ENCODE measurements at places on chromosomes 4 and X.

DNA sequence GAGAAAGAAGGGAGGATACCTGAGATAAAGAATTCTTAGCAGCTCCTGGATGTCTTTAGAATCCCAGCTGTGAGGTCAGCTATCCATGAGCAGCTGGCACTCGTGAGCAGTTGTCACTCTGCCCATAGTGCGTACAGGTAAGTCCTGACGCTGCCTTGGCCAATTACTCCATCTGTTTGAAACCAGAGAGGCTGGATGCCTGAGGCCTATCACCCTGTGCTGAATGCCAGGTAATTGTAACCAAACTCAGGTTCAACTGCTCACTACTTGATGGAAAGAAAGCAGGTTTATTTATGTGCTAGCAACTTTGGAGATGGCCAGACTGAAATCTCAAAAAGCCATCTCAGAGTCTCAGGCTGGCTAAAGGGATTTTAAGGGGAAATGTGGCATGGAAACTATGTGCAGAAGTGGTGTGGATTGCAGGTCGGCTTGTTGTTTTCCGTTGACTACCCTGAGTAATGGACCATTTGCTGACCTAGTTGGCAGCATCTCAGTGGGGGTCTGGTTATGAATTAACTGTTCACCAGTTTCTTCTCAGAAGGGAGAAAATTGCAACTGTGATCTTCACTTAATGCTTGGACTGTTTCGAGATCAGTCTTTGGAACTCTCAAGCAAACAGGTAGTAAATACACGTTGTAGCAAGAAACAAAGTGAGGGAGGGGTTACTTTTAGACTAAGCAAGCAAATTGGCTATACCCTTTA, 1614.0 kb upstream of the PCDH10 start:
- no peak for DNase-seq

- no peak for DNase-seq
These were observed 411.2 kb downstream of the DTHD1 start for GRCh38 chr4:36692586-36692985.

DNA sequence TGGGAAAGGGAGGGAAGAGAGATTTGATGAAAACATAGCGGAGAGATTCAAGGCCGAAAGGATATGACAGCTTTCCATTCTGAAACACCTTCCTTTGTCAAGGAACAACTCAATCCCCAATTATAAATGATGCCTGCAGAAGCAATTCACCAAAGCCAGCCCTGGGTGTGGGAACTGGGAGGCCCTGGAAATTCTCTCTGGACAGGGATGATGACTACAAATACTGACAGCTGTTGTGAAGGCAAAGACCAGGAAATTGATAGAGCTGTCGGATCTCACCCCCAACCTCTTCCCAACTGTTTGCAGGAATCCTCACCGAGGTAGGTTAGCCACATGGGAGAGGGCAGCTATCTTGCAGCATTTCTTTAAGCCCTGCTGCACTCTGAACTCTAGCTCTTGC, 54.3 kb downstream of the CCDC149 start:
- DNase-seq: no peak

GRCh38 chrX:14497184-14497666, 32.1 kb upstream of the GLRA2 start:
- peak; percentile 31 for DNase-seq

DNA sequence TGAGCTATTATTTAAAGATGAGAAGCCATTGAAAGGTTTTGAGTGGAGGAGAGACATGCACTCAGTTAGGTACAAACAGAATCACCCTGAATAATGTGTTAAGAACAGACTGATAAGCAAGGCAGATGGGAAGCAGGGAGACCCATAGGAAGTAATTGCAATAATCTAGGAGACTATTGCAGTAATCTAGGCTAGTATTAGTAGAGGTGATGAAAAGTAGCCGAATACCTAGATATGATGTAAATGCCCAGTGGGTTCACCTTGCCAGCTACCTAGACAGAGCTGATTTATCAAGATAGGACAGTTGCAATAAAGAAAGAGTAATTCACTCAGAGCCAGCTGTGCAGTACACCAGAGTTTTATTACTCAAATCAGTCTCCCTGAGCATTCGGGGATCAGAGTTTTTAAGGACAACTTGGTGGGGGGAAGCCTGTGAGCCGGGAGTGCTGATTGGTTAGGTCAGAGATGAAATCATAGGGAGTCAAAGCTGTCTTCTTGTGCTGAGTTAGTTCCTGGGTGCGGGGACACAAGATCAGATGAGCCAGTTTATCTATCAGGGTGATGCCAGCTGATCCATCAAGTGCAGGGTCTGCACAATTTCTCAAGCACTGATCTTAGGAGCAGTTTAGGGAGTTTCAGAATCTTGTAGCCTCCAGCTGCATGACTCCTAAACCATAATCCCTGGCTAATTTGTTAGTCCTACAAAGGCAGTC, 427.5 kb downstream of the RPA4 start:
- DNase-seq: no peak

- DNase-seq: peak; percentile 93
These were observed 23.8 kb upstream of the PLK4 start for GRCh38 chr4:127856813-127857447.

- no peak for DNase-seq
These were observed 31.1 kb downstream of the ZBTB49 start for GRCh38 chr4:4320951-4321714.

GRCh38 chr4:47160095-47160494, 128.7 kb downstream of the GABRB1 start:
- no peak for DNase-seq

DNA sequence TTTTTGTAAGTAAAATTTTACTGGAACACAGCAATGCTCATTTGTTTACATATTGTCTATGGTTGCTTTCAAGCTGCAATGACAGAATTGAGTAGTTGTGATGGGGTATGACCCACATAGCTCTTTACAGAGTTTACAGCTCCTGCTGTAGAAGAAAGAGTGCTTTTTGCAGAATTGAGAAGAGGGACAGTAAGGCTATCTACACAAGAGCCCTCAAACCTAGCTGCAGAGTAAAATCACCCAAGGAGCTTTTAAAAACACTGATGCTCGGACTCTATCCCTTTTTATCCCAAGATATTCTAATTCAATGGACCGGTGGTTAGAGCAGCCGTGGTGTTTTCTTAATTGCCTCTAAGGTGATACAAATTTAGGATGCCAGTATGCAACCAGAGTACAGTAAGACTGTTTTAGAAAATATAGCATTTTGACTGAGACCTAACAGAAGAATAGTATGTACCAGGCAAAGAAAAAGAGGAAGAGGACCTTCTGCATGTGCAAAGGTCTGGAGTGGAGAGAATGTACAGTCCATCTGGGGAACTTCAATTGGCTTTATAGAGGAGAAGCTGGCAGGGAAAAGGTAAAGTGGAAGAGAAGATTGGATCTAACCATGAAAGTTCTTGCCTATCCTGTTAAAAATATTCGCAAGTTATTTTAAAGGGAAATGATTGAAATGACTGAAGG, 663.6 kb upstream of the CPEB2 start:
- DNase-seq: no peak

All from GM23248 (cell line).